EH (cell line): ENCODE measurements at places on chromosomes 1 and 21.

GRCh38 chr1:9389968-9390367 lies 97.3 kb downstream of the SPSB1 start:
- DNase-seq: no peak

DNA sequence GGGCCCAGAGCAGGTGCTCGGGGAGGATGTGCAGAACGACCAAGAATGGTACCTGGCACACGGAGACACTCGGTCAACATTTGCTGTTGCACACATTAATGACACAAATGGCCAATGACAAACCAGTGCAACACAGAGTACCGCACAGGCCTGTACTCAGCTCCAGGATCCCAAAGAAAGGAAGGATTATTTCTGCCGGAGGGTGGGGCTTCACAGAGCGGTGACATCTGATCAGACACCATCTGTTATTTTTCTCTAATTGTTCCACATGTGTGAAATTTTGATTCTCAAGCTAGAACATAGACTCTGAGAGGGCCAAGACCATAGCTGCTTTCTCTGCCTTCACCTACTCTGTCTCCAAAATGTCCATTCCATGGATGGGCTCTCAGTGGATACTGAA lies 100.4 kb downstream of the MRPL37 start:
- no peak for DNase-seq

- no peak for DNase-seq
Measured at GRCh38 chr1:111938123-111938522, 51.3 kb downstream of the KCND3 start.

GRCh38 chr1:147551036-147551435 lies 9.7 kb downstream of the BCL9 start:
- no peak for DNase-seq

- DNase-seq: no peak
Measured at GRCh38 chr1:38724160-38725131, 135.1 kb downstream of the RRAGC start.

DNA sequence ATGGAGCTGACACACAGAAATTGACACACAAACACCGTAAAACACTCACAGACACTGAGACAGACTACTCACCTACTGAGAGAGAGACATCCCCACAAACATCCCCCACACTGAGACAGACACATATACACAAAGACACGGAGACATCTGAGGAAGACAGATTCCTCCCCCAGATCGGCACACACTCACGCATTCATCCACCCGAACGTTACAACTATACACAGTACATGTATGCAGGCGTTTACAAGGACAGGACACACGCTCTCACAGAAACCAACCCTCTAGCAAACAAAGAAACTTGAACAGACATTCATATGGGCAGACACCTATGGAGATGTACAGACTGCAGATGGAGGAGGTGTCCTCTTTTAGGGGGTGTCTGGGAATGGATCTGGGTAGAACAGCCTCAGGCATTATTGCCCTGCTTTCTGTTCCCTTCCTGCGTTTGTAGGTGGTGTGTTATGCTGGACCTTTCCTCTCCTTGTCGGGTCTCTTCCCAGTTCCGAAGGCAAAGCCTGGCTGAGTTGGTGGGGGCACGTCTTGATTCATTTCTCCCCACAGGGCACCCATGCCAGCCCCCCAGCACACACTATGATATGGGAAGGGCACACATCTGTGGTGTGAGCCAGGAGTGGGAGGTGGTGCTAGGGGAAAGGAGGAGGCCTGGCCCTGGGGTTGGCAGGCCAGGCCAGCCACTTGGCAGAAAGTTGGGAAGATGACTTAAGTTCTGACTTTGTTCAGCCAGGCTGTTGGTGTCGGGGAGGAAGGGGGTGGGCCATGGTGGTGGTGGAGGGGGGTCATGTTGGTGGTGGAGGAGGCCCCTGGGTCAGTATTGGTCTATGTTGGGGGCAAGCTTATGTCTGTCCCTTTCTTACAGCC lies 1.5 kb downstream of the KIRREL1 start:
- peak; percentile 57 for DNase-seq

DNA sequence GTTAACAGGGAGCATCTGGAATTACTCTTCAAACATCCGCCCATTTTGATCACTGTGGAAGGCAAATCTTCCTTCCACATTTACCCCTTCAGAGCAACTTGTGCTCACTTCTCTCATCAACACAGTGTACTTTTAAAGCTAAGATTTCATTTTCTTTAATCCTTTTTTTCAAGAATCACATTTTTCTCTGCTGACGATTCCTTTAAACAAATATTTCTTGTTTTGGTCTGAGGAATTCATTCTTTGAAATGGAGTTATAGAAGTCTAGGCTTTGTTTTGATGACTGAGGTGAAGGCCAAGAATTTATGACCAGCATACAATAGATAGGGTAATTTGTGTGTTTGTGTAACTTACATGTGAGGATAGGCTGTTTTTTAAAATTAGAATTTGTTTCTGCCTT lies 25.6 kb downstream of the LRRC42 start:
- peak; percentile 70 for DNase-seq

DNA sequence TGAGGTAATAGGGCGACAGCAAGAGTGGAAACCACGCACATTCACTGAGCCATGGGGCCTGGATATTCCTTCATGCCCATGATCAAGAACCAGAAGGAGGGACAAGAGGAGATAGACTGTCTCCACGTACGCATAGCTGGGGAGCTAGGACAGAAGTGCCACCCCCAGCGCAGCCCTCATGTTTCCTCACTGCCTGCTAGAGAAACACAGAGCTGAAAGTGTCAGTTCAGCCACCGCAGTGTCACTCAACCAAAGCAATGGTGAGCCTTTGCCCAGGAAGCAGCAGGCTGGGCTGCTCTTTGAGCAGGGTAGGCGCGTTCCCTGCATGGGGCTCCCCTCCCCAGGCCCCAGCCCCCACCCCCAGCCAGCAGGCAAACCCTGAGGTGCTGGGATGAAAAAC lies 68.5 kb downstream of the STUM start:
- no peak for DNase-seq

DNA sequence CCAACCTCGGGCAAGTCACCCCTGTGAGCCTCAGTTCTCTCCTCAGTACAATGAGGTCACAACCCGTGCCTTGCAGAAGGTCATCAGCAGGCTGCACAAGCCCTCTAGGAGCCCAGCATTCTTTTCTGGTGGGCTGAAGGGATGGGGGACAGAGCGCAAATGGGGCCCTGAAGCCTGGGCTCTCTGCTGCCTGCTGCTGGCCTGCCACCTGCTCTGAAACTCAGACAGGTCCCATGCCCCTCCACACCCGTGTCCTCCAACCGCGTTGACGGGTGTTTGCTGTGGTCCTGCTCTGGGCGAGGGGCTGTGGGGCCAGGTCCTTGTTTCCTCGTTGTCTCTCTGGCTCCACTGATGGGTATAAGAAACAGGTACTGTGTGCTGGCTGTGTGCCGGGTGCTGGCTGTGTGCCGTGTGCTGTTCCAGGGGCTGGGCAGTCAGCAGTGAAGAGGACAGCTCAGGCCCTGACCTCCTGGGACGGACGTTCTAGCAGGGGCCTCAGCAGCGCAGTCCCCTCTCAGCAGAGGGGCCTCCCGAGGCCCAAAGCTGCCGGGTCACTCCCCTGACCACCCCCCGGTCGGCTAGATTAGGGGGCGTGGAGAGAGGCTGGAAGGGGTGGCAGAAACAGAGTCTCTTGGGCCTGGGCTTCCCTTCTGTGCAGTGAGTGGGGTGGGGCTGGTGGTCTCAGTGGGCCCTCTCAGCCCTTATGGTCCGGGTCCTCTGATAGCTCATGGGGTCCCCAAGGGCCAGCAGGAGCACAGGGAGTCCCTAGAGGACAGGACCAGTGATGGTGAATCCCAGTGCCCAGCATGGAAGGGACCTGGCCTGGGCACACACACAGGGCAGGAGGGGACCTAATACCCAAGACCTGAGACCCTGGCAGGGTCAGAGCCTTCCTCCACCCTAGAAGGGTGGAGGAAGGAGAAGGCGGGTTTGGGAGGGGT lies 42.1 kb downstream of the DMRTB1 start:
- no peak for DNase-seq

DNA sequence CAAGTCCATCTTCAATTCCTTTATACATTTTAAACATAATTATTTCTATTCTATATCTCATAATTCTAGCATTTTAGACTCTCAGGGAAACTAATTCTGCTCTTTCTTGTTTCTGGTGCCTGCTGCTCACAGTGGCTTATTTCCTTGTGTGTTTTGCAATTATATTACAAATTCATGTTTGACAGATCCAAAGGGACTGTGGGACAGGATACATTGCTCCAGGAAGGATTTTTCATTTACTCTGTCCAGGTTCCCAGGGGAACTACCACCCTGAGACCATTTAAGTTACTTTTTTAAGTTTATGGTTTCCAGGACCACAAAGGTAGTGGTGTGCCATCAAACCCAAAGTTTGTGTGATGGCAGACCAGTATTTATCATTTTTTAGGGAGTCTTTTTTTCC lies 6.6 kb downstream of the TTC39A start:
- no peak for DNase-seq

GRCh38 chr1:48761986-48762385 lies 14.7 kb downstream of the BEND5 start:
- no peak for DNase-seq

DNA sequence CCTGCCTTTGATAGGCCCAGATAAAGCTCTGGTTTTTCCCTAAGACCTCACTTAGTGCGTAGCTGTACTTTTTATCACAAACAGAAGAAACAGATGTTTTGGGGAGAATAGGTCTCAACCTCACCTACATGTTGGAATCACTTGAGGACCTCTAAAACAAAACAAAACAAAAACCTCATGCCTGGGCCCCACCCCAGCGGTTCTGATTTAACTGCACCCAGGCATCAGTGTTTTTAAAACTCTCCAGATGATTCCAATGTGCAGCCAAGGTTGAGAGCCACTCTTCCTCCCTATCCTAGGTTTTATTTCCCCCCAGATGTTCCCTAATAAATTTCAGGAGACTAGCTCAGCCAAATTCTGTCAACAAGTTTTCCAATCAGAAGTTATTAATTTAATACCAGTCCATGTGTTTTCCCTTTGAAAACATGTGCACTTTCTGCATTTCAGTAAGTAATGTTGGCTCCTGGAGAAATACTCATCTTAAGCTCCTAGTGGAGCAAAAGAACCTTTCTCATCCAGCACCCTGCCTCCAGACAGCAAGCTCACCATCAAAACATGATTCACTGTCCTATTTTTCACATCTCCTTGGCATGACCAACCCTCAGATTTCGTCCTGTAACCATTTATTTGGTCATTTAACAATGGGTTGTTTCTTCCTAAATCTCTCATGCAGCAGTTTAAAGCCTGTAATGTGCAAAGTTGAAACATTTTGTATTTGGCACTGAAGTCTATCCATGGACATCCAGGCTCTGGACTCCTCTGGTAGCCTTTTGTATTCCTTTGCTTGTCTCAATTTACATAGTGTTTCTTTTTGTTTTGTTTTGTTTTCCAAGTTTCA lies 27.5 kb downstream of the LRRC8C start:
- DNase-seq: peak; percentile 27

DNA sequence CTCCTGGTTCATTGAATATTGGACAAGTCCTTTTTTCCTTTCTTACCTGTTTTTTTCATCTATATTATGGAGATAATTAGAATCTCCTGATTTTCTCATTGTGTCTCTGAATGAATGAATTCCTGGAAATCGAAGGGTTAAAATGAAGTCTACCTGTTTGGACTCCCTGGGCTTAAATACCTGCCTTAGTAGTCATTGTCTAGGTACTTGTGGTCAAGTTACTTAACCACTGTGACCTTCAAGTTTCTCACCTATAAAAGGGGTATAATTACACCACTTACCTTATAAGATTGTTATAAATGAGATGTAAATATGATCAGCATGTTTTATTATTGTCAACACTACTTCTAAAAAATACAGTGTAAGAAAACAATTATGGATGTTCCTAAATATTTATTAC lies 9.0 kb upstream of the TBX19 start:
- no peak for DNase-seq

DNA sequence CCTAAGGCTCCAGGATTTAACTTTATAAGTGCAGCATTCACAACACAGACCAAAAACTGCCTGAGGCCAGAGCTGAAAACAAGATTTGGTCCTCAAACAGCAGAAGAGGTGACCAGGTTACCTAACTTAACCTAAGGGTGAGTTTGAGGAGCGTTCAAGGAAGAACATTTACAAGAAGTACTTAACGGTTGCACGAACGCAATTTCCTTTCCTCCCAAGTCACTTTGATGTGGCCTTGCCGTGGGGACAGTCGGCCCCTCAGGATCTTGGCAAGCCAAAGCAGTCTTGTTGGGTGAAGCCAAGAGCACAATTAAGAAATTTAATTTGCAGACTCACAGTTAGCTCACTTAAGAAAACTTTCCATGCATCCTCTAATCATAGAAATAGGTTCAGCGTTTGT lies 202.6 kb upstream of the COA6 start:
- DNase-seq: no peak

- DNase-seq: peak; percentile 23
Measured at GRCh38 chr1:12525311-12526181, 92.5 kb downstream of the DHRS3 start.

GRCh38 chr1:90045853-90046563 lies 51.1 kb downstream of the ZNF326 start:
- DNase-seq: peak; percentile 13

DNA sequence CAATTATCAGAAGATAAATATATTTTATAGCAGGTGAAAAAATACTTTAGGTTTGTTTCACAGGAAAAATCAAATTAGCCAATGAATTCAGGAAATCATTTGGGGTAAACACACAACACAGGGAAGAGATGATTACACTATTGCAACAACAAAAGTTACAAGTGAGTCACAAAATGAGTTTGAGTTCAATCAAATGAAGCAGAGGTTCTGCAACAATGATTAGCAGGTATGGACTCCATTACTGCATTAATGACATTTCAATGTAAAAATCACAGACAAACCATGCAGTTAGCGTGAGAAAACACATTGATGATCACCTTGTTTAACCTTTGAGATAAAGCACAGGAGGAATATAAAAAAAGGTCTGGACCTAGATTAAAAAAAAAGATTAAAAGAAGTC lies 9.7 kb downstream of the ADGRL4 start:
- no peak for DNase-seq

DNA sequence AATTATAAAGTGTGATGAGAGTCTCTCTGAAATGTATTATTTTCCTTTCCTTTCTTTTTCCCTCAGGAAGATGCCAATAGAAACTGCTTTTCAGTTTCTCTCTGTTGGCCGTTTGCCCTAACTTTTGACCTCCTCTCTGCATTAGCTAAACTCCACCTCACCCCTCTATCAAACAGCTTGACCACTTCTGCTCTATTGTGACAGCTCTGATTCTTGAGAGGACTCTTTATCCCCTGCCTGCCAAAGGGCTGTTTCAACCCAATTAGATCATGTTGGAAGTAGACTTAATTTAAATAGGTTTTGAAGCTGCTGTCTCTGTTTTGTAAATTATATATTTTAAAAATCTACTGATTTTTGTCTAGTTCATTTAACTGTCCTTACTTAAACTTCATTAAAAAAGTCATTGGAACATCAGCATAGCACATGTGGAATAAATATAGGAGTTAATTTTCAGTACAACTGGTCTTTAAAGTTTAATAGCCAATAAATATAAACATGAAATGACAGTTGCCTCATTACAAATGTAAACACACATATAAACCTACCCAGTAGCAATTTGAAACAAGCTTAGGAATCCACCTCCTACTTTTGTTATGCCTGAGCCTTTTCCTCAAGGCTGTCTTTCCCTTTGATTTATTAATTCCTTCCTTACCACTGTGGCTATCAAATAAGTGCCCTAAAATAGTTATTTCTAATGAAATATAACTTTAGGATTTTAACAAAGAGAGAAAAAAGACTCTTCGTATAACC lies 152.0 kb downstream of the CHRM3 start:
- no peak for DNase-seq

- peak; percentile 81 for DNase-seq
Measured at GRCh38 chr1:27959792-27960603, at the start of gene XKR8. Gene XKR8, plus strand, starts transcription at chr1:27959973. Its CDS starts 97 bp downstream, at chr1:27960070.
